ENCODE measurements at places on chromosomes 6 and 20.

DNA sequence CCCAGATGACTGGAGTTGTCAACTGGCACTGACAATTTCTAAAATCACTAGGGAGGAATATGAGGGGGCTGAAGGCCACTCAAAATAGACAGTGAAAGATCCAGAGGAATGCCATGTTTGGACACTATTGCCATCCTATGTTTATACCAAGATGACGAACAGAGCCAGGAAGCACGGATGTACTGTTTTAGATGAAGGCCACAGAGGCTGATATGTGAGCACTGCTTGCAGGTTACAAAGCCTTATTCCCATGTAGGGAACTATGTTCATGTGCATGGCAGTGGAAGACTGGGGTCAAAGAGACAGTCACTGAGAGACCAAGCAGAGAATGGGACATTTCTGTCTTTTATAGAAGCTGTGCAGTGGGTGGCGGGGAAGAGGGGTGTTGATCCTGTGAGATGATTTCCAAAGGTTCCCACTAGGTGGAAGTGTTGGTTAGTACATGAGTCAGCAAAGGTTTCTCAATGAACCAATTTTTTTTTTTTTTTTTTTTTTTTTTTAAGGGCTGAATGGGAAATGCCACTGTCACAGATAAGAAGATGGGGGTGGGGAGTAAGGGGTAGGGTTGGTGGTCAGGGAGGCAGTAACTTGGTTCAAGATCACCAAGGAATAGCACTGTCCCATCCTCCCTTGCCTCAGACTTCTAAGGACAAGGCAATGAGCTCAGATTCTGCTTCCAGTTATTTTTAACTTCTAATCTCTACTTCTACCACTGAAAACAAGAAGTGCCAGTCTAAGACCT, 46.7 kb upstream of the MOCS1 start:
- DNase-seq: peak; percentile 20

DNA sequence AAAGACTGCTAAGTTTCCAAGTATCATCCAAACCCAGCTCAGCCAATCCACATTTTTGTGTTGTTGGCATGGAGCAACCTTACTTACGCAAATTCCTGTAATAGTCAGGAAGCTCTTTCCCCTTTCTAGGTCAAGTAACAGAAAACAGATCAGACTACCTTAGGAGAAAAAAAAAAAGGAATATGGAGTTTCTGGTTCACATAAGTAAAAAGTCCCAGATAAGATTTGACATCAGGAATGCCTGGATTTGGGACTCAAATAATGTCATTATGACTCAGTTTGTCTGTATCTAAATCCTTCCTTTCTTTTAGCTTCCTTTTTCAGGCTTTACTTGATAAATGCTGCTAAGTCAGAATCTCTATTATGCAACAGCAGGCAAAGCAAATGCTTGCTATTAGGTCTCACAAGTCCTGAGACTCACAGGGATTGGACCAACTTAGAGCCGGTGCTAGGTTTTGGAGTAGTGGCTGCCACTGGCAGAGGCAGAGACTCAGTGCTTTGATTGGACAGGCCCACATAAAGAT, 44.5 kb downstream of the NCOA7 start:
- no peak for DNase-seq

DNA sequence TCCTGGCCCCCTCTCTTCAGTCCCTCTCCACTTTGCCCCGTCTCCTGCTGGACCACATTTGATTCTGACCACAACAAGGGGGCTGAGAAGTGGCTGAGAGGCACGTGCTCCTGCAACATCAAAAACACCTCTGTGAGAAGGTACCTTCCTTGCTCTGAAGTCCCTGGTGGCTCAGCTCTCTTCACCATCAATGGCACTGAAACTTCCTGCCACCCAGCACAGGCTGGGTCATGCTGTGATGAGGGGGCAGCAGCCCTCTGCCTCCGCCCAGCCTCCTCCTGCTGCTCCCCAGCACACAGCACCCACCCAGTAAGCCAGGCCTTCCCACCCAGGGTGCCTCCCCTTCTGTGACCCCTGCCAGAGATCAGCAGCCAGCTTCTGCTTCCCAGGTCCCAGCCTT, 10.3 kb downstream of the ZMYND8 start:
- DNase-seq: no peak

DNA sequence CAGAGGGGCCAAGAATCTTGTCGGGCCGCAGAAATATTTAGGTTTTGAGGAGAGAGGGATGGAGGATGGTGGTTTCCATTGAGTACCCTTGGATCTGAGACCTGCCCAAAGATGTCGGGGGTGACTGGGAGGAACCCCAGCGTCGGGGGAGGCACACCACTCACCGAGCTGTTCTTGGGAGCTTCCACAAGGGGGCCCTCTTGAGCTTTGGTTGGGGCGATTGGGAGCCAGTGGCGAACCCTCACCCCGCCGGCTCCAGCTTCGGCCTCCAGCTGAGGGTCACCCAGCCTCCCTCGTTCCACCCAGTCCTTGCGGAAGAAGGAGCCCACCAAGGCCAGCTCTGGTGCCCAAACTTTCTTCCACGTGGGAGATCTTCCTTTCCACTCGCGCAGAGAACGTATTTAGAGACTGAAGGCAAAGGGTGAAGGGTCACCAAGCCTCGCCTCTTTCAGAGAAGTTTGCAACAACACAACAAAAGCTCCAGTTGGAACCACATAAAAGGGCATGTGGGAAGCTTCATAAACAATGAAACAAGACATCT, 33.6 kb downstream of the APCDD1L start:
- DNase-seq: peak; percentile 25

DNA sequence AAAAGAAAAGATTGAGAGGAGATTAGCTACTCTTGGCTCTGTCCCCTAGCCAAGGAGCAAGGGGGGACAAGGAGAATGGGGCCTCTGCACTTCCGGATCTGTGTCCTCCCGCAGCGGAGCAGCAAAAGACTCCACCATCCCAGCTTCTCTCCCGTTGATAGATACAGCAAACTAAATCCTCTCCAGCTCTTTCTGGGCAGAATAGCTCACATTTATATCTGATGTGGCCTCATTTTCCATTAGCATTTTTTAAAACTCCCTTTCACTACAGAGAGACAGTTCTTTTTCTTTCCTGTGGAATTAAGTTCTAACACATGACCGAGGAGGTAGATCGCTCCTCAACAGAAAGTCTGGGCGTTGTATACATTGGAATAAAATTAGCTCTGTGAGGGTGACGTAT, 260.9 kb upstream of the SOX4 start:
- DNase-seq: no peak

DNA sequence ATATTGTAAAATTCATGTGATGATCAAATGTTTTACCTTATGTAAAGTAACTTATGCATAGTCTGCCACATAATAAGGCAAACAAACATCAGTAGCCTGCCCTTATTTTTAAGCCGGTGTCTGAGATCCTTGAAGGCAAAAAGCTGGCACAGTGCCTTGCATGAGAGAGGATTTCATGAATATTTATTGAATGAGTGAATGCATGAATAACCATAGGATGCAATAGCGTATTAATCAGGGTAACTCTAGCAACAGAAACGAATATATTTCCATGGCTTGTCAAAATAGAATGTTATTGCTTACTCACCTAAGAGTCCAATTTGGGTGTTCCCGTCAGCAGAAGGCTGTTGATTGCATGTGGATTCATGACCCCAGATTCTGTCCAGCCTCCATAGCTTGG, 34.9 kb downstream of the BTBD3 start:
- DNase-seq: no peak

GRCh38 chr6:105320765-105321164, 82.1 kb downstream of the PREP start:
- no peak for DNase-seq

- no peak for DNase-seq
Measured at GRCh38 chr6:71965404-71965803, 79.1 kb downstream of the RIMS1 start.

DNA sequence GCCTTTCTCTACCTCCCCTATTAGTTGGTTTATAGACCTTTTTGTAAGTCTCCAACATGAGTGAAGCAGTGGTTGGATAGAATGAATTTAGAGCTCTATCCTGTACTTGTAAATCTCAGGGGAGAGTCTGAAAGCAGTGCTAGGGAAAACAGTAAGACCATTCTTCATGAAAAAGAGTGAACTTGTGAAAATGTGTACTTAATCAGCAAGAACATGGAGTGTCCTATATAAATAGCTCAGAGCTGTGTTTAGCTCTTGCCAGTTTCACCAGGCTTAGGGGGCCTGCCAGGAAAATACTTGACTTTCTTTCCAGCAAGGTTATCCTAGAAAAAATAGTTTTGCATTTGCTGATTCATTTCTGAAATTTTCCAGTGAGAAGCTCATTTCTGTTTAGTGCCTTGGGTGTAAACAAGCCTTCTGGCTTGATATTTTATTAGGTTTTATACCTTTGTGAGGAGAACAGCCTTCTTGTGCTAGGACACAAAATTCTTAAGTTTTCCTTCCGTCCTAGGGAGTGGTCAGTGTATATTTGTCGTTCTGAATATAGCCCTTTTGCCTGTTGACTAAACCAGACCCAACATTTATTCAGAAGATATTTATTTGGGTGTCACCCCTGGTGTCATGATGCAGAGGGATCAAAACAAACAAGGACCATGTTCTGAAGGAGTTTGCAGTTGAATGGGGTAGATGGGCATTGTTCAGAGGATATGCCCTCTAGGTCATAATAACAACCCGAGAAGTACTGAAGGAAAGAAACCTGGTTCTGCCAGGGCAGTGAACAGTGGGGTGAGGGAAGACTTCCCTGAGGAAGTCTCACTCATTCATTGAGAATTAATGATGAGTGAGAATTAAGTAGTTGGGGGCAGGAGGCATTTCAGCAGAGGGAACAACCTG, 7.6 kb downstream of the ARFGEF2 start:
- no peak for DNase-seq

DNA sequence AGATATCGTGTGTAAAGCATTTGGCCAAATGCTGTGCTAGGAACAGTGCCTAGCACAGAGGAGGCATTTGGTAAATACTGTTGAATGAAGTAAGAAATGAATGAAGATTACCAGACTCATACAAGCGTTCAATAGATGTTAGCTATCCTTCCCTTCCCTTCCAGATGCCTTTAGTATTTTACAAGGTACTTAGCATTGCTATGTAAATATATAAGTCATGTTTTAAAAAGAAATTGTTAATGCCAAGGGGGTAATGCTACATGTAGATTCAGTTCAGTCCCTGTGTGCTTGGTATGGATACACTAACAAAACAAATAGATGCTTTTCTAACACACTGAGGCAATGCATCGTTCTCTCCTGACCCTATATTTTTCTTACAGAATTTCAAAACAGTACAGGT, 407.2 kb downstream of the ADGRB3 start:
- no peak for DNase-seq

GRCh38 chr20:14193885-14194284, 143.5 kb downstream of the FLRT3 start:
- no peak for DNase-seq

- DNase-seq: no peak
Measured at GRCh38 chr6:5159162-5159561, 74.0 kb downstream of the PPP1R3G start.
